Right ventricle myocardium inferior (tissue), 1 donor: ENCODE measurements at places on chromosomes 4 and X. TPM values are rescaled to one million over a fixed set of nuclear protein-coding genes. Genes with fewer than 3 reads are reported as not detected.

GRCh38 chrX:153728951-153729631, 4.4 kb downstream of the ABCD1 start:
- DNase-seq: no peak

DNA sequence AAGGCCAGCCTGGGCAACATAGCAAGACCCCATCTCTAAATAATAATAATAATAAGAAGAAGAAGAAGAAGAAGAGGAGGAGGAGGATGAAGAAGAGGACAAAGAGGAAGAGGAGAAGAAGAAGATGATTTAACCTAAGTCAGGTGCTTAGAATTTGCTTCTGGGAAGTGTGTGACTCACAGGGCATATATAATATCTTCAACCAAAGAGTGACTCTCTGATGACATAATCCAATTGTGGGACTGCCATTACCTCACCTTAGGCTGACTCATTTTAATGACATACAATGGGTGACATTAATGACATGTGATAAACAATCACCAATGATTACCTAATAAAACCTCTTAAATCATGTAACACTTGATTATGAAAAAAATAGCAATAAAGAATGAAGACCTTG, 32.7 kb upstream of the MBTPS2 start:
- DNase-seq: no peak

- no peak for DNase-seq
Observed at GRCh38 chr4:59553063-59553720, 1646.9 kb upstream of the ADGRL3 start.

GRCh38 chr4:186617921-186618320, 62.6 kb upstream of the MTNR1A start:
- DNase-seq: no peak

DNA sequence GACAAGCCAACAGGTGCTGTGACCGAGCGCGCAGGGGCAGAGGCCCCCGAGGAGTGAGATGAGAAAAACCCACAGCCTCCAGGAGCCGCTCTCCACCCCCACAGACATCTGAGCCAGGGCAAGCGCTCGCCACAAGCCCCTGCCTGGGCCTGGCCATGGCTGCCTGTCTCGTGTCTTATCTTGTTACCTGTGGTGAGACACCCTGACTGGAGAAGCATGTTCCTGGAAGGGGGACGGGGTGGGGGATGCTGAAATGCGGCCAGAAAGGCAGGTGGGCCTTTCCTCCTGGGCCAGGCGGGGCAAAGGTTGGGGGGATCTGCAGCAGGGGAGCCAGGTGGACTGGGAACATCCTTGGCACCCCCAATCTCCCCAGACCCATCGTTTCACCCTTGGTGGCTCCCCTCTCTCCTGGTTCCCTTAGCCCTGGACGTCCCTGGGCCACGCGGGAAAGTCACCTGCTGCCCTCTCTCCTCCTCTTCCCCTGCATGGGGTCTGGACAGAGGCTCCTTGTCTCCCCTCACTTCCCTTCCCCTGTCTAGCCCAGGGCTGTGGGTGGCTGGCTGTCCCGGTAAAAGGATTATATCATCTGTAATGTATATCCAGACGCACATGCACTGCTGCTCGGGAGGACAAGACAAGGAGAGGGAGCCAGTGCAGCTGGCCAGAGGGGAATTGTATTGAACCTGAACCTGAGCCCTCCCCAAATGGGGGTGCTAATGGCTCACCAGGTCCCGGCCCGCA, 8.4 kb upstream of the DUSP9 start:
- DNase-seq: no peak

GRCh38 chr4:21900211-21900610, 48.4 kb downstream of the KCNIP4 start:
- DNase-seq: no peak

- no peak for DNase-seq
Observed at GRCh38 chr4:1447676-1448588, 41.7 kb upstream of the NKX1-1 start.

The FAM241A gene
- 8.8 TPM for total RNA-seq

The SUPT20HL2 gene
- not detected for total RNA-seq

The F8 gene
- total RNA-seq: 53.7 TPM
